ENCODE measurements at places on chromosomes 2 and 18.

- DNase-seq = no peak
These were observed 196.4 kb downstream of the TNS1 start for GRCh38 chr2:217806482-217806765.

GRCh38 chr2:6921321-6921922 is 4.2 kb downstream of the RNF144A start:
- DNase-seq = no peak

DNA sequence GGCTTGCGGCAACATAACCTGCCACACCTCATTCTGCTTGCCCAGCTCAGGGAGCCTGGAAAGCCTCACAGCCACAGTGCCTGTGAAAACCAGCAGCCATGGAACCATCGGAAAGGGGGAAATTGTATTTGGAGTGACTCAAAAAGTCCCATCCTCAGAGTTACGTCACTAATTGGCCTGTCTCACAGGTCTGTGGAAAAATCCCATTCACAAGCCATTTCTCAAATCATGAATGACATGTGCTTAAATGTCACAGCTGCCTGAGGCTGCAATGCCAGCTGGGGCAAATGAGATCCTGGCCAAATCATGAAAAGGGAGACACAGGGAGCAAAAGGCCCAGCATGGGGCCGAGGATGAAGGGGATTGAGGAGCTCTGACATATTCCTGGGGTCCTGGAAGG is 486.9 kb upstream of the RAB6C start:
- DNase-seq = no peak

- peak; percentile 56 for DNase-seq
These were observed 71.7 kb downstream of the NCAPH start for GRCh38 chr2:96407041-96407918.

- no peak for DNase-seq
These were observed 2.0 kb downstream of the BCL2 start for GRCh38 chr18:63317556-63317946.

DNA sequence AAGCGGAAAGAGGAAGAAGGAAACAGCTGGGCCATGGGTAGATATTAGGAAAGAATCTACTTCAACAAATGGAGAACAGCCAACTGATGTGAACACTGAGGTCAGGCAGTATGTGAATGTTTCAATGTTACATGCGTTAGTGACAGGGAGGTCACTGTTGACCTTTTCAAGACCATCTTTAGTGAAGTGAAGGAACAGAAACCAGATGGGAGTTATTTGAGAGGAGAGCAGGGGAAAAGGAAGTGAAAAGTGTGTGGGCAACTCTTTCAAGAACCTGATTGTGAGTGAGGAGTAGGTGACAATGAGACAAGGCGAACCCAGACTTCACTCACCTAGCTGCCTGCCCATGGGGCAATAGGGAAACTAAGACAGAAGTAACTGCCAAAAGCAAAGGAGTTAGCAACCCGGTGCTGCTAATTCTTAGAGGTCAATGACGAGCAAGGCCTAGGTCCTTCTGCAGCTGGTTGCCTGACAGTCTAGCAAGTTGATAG is 67.0 kb downstream of the SP3 start:
- no peak for DNase-seq

DNA sequence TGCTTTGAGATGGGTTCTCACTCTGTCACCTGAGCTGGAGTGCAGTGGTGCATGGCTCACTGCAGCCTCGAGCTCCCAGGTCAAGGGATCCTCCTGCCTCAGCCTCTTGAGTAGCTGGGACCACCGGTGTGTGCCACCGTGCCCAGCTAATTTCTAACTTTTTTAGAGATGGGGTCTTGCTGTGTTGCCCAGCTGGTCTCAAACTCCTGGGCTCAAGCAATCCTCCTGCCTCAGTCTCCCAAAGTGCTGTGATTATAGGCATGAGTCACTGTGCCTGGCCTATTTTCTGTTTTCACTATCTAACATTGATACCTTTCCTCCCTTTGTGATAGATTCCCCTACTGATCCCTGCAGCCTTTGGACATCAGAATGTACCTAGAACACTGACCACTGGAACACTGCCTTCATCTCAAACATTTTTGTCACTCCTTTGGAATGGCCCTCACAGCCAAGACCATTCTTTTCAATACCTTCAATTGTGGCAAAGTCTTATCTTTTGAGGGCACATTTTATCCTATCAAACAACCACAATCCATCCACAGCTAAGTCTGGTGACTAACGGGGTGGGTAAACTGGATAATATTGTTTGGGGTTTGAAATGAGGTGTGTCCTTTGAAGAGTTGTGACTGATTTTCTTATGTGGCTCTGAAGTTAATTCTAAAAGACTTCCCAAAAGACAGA is 43.7 kb downstream of the EPAS1 start:
- DNase-seq = no peak

- DNase-seq = no peak
These were observed 35.8 kb downstream of the CCDC68 start for GRCh38 chr18:54923339-54923956.

DNA sequence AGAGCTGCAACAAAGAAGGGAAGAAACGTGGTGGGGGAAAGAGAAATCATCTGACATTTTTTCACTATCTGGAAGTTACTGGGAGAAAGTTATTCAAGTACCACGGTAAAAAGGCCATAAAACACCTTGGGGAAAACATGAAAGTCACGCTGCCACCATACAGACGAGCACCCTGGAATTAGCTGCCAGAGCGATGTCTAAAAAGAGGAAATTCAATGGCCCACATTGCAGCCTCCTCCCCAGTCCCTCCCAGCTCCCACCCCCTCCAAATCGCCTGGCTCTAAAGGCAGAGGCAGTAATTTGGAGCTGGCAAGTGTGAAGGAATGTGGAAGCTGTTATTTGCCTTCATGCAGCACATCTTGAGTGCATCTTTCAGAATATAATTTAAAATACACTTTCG is 192.0 kb downstream of the ALK start:
- no peak for DNase-seq

DNA sequence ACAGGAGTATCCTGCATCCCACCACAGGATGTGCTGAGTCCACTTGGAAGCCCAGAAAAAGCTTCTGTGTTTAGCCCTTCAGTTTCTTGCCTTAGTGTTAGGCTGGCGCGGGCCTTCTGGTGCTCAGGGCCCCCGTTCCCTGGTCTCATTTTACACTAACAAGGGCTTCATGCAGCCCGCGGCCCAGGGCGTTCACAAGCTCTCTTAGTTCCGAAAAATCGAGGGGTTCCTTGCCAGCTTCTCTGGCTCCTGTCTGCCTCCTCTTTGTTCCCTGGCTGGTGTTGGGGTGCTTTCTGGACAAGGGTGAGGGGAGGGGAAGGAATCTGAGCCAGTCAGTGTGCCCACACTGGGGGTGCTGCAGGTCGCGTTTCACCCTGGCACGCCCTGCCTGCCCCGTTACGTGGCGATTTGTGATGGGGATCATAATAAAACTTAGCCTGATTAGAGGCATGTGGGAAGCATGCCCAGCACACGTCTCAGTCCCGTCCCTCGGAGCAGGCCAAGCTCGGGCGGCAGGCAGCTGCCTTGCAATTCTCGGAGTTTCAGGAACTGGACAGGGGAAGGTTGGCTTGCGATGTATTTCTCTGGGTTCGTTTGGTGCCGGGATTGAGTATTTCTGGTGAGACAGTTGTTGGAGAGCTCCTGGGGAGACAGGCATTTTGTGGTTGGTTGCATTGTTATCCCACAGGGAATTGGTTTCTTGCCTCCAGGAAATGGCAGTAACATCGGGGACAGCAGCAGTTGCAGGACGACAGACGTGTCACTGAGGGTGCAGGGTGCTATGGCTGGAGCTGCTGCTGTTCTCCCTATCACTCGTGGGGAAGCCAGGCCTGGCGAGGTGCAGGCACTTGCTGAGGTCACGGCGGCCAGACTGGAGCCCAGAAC is 22.9 kb downstream of the SH3BP4 start:
- no peak for DNase-seq

- DNase-seq = no peak
These were observed 2.0 kb downstream of the RDH14 start for GRCh38 chr2:18558458-18558857.

GRCh38 chr2:202109737-202110184 is 36.7 kb downstream of the KIAA2012 start:
- no peak for DNase-seq

GRCh38 chr2:225735844-225736243 is 336.3 kb downstream of the NYAP2 start:
- peak; percentile 28 for DNase-seq

- DNase-seq = no peak
These were observed 9.7 kb upstream of the OTOS start for GRCh38 chr2:240149943-240150784.

GRCh38 chr2:231640641-231641111 is 48.0 kb downstream of the TEX44 start:
- no peak for DNase-seq

GRCh38 chr2:71469403-71470398 is 16.3 kb downstream of the DYSF start:
- no peak for DNase-seq

- no peak for DNase-seq
These were observed 8.4 kb upstream of the MAL start for GRCh38 chr2:95017071-95017501.

GRCh38 chr18:22337306-22337705 is 80.4 kb downstream of the CTAGE1 start:
- no peak for DNase-seq

DNA sequence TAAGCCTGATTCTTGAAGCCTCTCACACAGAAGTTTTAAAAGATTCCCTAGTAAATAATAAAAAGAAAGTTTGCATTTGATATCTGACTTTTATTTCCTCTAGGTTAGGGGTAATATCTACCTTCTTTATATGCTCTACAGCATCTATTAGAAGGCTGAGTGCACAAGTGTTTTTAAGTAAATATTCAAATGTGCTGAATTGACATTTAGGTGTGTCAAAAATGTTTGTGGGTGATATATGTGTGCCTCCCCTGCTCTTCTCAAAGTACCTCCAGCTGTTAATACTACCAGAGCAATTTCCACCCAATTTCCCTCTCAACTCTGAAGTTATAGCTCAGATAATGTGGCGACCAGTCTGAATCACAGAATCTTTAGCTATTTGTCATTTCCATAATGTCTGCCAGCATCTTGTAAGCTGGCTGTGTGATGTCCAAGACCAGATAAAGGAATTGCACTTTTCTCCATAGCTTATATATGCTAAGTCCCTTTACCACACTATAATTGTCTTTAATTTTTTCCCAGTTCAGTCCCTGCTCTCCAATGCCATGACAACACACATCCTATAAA is 24.4 kb upstream of the ERMN start:
- no peak for DNase-seq

DNA sequence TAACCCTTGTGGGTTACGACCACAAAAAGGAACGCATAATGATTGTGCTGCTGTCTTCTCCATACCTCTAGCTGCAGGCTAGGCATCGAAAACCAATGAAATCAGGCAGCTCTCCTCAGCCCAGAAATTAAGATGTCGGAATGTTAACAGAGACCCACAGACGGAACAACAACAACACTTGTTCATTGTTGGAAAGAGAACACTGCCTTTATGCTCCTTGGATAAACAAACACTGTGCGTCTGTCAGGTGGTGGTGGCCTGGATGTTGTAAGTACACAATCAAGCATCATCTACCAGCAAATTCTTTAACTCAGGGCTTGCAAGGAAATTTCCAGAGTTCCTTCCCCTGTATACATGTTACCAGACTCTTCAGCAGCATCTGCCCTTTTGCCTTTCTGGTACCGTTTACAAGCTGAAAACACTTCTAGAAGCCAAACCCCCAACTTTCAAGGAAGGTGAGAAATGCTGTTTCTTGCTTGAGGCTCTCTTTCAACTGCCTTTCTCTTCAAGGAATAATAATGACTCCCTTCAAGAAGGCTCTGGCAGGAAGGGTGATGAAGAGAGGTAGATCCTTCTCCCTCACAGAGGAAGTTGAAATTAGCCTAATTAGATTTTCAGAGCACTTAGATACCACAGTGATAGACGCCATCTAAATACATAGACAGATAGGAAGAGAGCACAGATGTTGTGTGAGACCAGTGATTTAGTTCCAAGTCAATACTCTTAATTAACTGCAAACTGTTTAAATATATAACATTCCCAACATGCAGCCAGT is 332.7 kb downstream of the ZNF521 start:
- DNase-seq = no peak

- no peak for DNase-seq
These were observed 376.5 kb downstream of the ALK start for GRCh38 chr2:29544917-29545316.

DNA sequence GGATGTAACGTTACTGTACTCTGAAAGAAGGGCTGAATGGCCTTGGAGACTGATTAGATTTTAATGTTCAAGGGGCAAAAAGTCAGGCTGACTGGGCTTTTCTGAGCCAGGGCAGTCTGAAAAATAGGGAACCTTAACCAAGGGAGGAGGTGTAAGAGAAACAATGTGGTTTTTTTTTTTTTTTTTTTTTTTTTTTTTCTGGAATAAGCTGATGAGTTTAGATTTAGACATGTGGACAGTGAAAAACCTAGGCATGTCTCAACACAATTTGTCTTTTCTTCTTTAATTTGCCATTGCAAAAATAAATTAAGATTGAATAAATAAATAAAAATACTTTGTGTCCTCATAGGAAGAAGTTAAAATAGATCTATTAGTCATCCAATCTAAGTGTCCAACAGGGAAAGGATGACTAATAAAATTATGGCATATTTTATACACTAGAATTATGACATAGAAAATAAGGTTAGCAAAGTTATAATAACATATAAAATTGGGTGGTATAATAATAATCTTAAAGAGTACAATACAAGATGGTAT is 237.6 kb upstream of the TRIB2 start:
- no peak for DNase-seq

DNA sequence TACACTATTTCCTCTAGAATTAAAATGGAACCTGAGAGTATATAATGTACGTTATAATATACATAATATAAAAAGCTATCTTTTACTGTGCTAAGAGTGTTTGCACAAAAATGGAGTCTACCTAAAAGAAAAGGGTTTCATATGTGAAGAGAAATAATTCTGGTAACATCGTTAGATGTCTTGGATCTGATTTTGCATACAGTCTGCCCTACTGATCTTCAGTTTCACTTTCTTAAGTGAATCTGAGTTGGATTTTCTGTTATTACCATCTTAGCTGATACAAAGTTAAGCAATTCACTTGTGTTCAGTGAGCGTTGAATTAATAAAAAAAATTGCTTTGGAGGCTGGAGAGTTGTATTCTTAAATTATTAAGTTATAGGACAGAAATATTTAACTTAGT is 502.1 kb upstream of the TMEFF2 start:
- DNase-seq = no peak

GRCh38 chr2:109324861-109325260 is 195.9 kb downstream of the SH3RF3 start:
- no peak for DNase-seq

All from SK-N-MC (cell line).